Stimulated activated CD8-positive, alpha-beta memory T cell treated with anti-CD3 and anti-CD28 coated beads, Interleukin-4, amount 100 ng/mL, for 1 hour (primary cell): ENCODE measurements at places on chromosomes 7 and 10.

- DNase-seq: no peak
Measured at GRCh38 chr7:96004578-96004977, 232.2 kb downstream of the DYNC1I1 start.

- no peak for DNase-seq
Measured at GRCh38 chr7:37040330-37040729, 316.0 kb upstream of the AOAH start.

- DNase-seq: no peak
Measured at GRCh38 chr10:110755781-110756180, 111.6 kb downstream of the RBM20 start.

- no peak for DNase-seq
Measured at GRCh38 chr10:119198438-119198837, 8.9 kb upstream of the GRK5 start.

DNA sequence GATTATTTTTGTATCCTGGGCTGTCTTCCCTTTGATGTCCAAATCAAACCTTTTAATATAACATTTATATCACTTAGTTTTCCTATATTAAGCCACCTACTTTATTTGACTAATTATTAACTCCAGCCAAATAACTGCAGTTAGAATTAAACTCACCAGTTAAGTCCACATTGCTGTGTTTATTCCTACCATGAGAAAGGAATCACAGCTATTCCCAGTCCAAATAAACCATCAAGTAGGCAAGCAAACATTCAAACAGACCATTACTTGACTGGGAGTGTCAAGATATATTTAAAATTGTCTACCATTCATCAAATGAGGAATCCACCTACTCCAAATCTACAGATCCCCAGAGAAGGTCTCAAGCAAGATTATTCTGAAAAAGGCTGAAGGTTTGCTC lies 22.4 kb downstream of the PDE1C start:
- no peak for DNase-seq

DNA sequence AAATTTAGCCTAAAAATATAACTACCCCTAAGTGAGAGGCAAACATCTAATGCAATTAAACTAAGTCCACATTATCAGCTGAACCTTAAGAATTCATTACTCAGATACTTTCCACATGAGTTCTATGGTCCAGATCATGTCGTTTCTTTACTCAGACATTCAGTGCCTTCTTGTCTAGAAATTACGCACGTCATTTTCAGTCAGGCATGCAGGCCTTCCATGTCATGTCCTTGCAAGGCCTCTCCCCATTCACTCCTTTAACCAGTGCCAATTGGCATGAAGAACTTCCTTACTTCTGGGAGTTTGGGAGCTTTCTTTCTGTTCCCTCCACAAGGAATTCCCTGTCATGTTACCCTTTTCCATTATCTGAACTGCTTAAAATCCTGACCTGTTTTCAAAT lies 118.8 kb downstream of the NRP1 start:
- no peak for DNase-seq

DNA sequence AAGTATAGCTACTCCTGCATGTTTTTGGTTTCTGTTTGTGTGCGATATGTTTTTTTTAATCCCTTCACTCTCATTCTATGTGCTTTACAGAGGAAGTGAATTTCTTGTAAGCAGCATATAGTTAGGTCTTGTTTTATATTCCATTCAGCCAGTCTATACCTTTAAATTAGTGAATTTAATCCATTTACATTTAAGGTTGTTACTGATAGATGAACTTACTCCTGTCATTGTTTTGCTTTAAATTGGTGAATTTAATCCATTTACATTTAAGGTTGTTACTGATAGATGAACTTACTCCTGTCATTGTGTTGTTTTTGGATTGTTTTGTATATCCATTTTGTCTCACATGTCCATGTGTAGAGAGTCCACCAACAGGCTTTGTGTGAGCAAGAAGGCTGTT lies 11.1 kb downstream of the GIMAP8 start:
- no peak for DNase-seq

DNA sequence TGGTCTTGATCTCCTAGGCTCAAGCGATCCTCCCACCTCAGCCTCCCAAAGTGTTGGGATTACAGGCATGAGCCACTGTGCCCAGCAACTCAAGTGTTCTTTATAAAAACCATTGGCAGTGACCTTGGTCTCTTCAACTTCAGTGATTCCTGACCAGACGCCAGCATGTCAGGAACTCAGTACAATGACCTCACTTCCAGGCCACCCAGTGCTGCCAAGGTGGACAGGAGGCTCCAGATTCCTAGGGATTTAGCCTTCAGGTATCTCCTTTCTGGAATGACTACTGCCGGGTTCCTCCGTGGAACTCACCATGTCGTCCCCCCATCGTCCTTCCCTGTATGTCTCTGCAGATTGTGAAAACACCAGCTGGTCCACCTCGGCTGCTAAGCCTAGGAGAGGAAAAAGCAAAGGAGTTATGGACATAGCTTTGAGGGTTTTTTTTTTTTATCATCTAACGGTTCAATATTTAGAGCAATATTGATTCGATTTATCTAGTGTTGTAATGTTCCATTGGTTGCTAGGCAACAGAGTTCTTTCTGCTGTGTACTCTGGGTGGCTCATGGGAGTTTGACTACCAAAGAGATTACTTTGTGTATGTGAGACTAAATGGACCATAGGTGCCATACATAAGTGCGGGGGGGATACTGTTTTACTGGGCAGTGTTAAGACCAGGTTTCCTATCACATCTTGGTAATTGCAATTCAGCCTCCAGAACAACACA lies 425.8 kb upstream of the AUTS2 start:
- no peak for DNase-seq
